ENCODE measurements at places on chromosomes 4 and X. TPM values are rescaled to one million over a fixed set of nuclear protein-coding genes. Genes with fewer than 3 reads are reported as not detected.

Gene USP46
- total RNA-seq: 25.3 TPM

Gene SLC38A5
- 4.8 TPM for total RNA-seq

Gene BEX5
- 3.3 TPM for total RNA-seq

Gene VSIG1
- total RNA-seq: 0.64 TPM

Gene ADAM29
- not detected for total RNA-seq

Gene VCX3B
- not detected for total RNA-seq

Gene RBMXL3
- total RNA-seq: not detected

Gene BTC
- 4.0 TPM for total RNA-seq

Gene ADH1C
- total RNA-seq: 83.4 TPM

Gene ERCC6L
- total RNA-seq: 1.2 TPM

Gene SSX2
- not detected for total RNA-seq

Gene HTN3
- total RNA-seq: not detected

Gene TLR10
- total RNA-seq: 1.1 TPM

Gene CCNB3
- total RNA-seq: 0.47 TPM

Gene AWAT2
- total RNA-seq: not detected

Gene SMPX
- total RNA-seq: 73.3 TPM

Gene GYPE
- 2.2 TPM for total RNA-seq

Gene GPR119
- not detected for total RNA-seq

Gene LGI2
- 15.5 TPM for total RNA-seq

Gene CABS1
- total RNA-seq: not detected

Gene AGA
- total RNA-seq: 21.0 TPM

Gene PDE6B
- 29.0 TPM for total RNA-seq

Gene ZCCHC4
- total RNA-seq: 20.1 TPM

Gene FAT1
- total RNA-seq: 410 TPM

Gene EIF2S3
- 218 TPM for total RNA-seq

Gene NKX6-1
- not detected for total RNA-seq

Gene CHIC1
- 10.2 TPM for total RNA-seq

Gene FRG2
- not detected for total RNA-seq

Gene CRMP1
- total RNA-seq: 17.0 TPM

Gene CCNA2
- total RNA-seq: 19.9 TPM

Gene KLHL13
- total RNA-seq: 82.4 TPM

Gene SLC7A11
- total RNA-seq: 1.3 TPM

Gene CACNA1F
- total RNA-seq: 0.41 TPM

Gene SPARCL1
- total RNA-seq: 46.2 TPM

Gene IL15
- 4.0 TPM for total RNA-seq

Gene DGKK
- 3.2 TPM for total RNA-seq

Gene GAGE12F
- total RNA-seq: not detected

Gene PAGE1
- total RNA-seq: not detected

Gene AFF2
- 6.1 TPM for total RNA-seq

Gene SRPK3
- total RNA-seq: 15.1 TPM

Gene GABRQ
- total RNA-seq: 0.99 TPM

Gene CLIC2
- total RNA-seq: 4.4 TPM

Gene ESX1
- total RNA-seq: not detected

Gene NEUROG2
- total RNA-seq: not detected

Gene CDS1
- 15.6 TPM for total RNA-seq

Gene TSPYL2
- total RNA-seq: 22.5 TPM

Gene DUX4
- total RNA-seq: not detected

Gene RPA4
- 2.4 TPM for total RNA-seq

Gene TAF7L
- total RNA-seq: 0.18 TPM

Gene RXFP1
- total RNA-seq: 0.58 TPM

Gene ITGB1BP2
- 16.9 TPM for total RNA-seq

Gene PRR32
- 9.7 TPM for total RNA-seq

Gene ERAS
- not detected for total RNA-seq

Gene GYG2
- total RNA-seq: 11.0 TPM
